Posterior vena cava (tissue), 2 donors: ENCODE measurements at places on chromosomes 7 and 10. TPM values are rescaled to one million over a fixed set of nuclear protein-coding genes. Genes with fewer than 3 reads are reported as not detected.

OR2A1 gene
- not detected for total RNA-seq

MYL10 gene
- total RNA-seq, result not detected

DNA sequence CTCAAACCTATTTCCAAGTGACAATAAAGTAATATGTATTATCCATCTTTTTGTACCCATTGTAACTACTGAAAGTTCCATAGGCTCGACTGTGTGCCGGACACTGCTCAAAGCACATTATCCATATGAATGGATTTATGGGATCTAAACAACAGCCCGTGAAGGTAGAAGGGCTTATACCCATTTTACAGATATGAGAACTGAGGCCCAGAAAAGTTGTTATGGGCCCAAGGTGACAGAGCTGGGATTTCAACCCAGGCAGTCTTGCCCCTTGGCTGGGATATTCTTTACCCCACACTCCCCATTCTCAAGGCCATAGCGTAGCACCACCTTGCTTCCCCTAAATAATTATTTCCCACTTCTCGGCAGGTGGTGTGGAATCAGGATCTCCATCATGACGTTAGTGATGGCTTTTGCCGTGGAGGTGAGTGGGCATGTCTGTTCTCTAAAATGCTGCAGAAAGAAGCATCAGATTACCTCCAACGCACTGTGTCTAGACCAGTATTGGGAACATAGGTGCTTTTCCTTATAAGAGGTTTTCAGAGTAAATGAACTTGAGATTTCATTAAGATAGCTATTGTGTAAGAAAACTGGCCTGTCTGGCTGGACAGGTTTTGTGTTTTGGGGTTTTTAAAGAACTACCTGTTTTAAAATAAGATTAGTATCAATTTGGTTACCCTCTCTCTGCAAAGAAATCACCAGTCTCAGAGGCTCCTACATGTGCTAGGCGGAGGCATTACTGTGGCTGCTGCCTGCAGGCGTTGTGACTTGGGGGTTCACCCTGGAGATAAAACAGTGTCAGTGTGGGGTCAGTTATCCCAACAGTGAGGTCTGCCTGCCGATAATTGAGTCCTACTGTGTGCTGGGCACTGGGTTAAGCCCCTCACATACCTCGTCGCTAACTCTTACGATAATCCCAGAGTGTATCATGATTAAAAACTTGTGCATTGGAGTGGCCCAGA, 85.1 kb upstream of the SDK1 start:
- DNase-seq, result no peak

DNA sequence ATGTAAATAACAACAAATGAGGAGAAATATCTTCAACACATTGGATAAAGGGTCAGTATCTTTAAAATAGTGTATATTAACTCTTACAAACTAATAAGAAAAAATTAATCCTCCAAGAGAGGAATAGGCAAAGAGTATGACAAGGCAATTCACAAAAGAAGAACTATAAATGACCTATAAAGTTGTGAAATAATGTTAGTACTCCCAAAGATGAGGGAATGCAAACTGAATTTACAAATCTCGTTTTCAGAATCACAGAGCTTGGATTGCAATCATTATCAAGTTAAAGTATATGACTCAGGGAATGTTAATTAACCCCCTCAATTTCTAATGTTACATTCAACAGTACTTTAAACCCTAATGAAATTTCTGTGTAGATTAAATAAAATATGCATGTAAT, 87.3 kb upstream of the TARP start:
- DNase-seq, result no peak

DNA sequence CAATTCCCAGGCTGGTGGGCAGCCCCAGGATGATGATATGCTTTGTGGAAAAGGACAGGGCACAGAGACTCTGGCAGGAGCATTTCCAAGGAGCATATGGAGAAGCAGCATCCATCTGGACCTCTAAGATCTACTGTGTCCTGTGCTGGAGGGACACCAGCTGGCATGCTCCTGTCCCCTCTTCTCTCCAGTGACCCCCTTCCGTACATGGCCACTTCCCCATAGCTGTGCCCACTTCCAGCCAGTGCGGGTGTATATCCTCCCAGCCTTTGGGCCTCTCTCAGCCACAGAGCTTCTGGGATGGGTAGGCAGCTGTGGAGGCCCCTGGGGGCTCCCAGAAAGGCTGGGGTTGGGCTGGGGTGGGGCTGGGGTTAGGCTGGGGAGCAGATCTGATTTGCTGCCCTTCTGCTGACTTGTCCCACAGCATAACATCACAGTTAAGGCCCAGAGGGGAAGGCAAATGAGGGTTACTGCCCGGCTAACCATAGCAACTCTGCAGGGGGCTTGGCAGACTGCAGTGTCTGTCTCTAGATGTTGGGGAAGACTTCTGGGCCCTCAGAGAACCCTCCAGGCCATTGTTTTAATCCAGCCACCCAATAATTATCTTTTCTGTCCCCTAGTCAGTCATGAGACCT, 6.3 kb downstream of the NPFFR1 start:
- no peak for DNase-seq
